Ascending aorta (tissue), 2 donors: ENCODE measurements at places on chromosomes 7 and 10. TPM values are rescaled to one million over a fixed set of nuclear protein-coding genes. Genes with fewer than 3 reads are reported as not detected.

DNA sequence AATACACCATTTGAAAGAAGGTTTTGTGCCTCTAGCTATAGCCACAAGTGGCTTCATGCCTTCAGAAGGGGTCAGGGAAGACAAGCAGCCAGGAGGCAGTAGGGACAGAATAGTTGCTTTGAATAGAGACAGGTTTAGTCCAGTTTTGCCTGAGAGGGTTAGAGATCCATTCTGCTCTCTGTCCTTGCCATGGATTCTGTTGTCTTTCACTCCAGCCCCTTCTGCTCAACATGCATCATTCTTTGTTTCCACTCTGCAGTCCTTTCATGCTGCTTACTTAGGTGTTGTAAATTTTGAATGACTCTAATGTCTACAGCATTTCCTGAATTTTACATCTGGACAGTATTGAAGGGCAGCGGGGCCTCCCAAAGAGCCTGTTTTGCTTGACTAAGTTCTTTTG lies 60.3 kb downstream of the CNTNAP2 start:
- DNase-seq, result no peak
- no peaks in the 10 kb centered on the region for H3K36me3 ChIP-seq
- no peaks in the 10 kb centered on the region for H3K27me3 ChIP-seq

DNA sequence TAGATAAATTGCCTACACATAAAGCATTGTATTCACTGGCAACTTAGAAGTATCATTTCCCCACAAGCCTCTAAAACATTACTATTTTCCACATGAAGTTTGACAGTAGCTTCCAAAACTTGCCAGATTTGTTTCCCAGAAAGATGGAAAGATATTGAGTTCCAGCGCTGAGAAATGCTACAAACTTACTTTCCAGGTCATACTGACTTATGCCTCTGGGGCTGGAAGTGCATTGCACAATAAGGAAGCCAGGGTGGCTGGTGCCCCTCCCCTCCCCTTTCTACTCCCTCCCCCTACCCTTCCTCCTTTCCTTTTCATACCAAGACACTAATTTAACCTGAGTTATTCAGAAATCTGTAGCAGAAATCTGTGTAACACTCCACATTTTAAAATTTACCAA lies 212.6 kb downstream of the WDR37 start:
- H3K36me3 ChIP-seq, result no peaks in the 10 kb centered on the region

The TAS2R3 gene
- 6.6 TPM for total RNA-seq

- H3K4me3 ChIP-seq, result peak overlapping the region; percentile 61
- H3K4me1 ChIP-seq, result no peaks in the 10 kb centered on the region
These were observed 5.8 kb downstream of the UNC5B start for GRCh38 chr10:71218046-71218650.

The SLC26A5 gene
- total RNA-seq, result not detected

DNA sequence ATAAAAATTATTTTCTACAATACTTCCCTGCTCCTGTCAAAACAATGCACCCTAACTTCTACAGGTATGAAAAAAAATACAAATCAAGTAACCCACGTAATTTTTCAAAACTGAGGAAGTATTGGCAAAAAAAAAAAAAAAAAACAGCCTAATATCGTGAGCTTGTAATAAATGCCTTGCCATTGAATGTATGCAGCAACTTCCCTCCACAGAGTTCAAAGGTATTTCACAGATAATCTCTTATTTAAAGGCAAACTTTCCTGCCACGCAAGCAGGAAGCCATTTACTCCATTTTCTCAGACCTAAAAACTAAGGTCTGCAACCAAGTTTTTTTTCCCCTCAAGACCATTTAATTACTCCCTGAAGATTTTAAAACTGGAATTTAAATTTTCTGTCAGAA lies 642 bp upstream of the AGR2 start:
- no peak for DNase-seq
- no peak overlapping the region for H3K27ac ChIP-seq
- no peaks in the 10 kb centered on the region for H3K4me1 ChIP-seq
- H3K4me3 ChIP-seq, result no peak overlapping the region
- H3K36me3 ChIP-seq, result no peaks in the 10 kb centered on the region
- H3K27me3 ChIP-seq, result no peaks in the 10 kb centered on the region

The OR13A1 gene
- not detected for total RNA-seq

GRCh38 chr7:4769761-4770160 lies 5.7 kb upstream of the AP5Z1 start:
- H3K4me1 ChIP-seq, result peaks cover 2% of the 10 kb centered on the region
- no peaks in the 10 kb centered on the region for H3K27me3 ChIP-seq
- DNase-seq, result no peak
- H3K36me3 ChIP-seq, result peaks cover 29% of the 10 kb centered on the region
- no peak overlapping the region for H3K4me3 ChIP-seq
- no peak overlapping the region for H3K27ac ChIP-seq

- H3K27me3 ChIP-seq, result no peaks in the 10 kb centered on the region
- no peak for DNase-seq
- H3K4me3 ChIP-seq, result no peak overlapping the region
These were observed 51.4 kb downstream of the ITGB1 start for GRCh38 chr10:32906595-32906994.

DNA sequence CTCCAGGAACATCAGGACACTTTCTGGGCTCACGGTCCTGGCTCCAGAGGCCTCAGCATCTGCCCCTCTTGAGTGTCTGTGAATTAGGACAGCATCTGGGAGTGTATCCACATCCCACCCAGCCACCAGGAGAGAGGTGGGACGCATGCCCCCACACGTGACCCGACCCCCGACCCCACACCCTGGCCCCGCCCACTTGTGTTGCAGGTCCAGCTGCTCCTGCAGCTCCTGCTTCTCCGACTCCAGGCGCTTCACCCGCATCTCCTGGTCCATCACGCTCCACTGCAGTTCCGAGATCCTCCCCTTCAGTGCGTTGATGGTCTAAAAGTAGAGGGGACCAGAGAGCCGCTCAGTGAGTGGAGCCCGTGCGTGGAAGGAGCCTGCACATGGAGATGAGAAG lies 13.6 kb downstream of the MAD1L1 start:
- H3K4me3 ChIP-seq, result no peak overlapping the region
- no peaks in the 10 kb centered on the region for H3K4me1 ChIP-seq
- no peaks in the 10 kb centered on the region for H3K27me3 ChIP-seq
- peaks cover 48% of the 10 kb centered on the region for H3K36me3 ChIP-seq
- DNase-seq, result no peak

DNA sequence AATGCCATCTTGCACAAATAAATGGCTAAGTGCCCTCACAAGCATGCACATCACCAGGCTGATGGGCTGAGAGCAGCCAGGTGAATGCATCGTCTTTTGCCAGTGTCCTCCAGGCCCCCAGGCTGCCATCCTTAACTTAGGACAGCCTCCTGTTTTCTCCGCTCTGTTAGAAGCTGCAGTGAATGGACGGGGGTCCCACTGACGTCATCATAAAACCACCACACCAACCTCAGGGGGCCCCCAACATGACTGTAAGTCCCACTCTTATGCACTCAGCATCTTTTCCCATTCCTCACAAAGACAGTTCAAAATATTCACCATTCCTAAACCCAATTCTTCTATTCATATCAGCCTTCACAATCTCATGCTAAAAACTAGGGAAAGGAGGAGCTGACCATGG lies 34.4 kb downstream of the GLI3 start:
- H3K27ac ChIP-seq, result no peak overlapping the region
- no peak for DNase-seq
- no peak overlapping the region for H3K4me3 ChIP-seq
- no peaks in the 10 kb centered on the region for H3K4me1 ChIP-seq

The SPDYE1 gene
- total RNA-seq, result not detected

GRCh38 chr7:95391761-95392160 lies 4.4 kb downstream of the PON3 start:
- H3K27me3 ChIP-seq, result no peaks in the 10 kb centered on the region
- H3K27ac ChIP-seq, result no peak overlapping the region
- no peaks in the 10 kb centered on the region for H3K4me1 ChIP-seq

GRCh38 chr7:64687249-64687648 lies 21.3 kb downstream of the ZNF107 start:
- H3K36me3 ChIP-seq, result peaks cover 44% of the 10 kb centered on the region
- DNase-seq, result no peak
- no peaks in the 10 kb centered on the region for H3K27me3 ChIP-seq

The GCK gene
- total RNA-seq, result 2.7 TPM

- H3K27me3 ChIP-seq, result no peaks in the 10 kb centered on the region
- H3K27ac ChIP-seq, result no peak overlapping the region
- H3K36me3 ChIP-seq, result no peaks in the 10 kb centered on the region
These were observed 86.9 kb upstream of the MTPN start for GRCh38 chr7:136064081-136064480.

- H3K4me1 ChIP-seq, result no peaks in the 10 kb centered on the region
- no peaks in the 10 kb centered on the region for H3K36me3 ChIP-seq
- DNase-seq, result no peak
- H3K4me3 ChIP-seq, result no peak overlapping the region
- no peaks in the 10 kb centered on the region for H3K27me3 ChIP-seq
These were observed 45.4 kb upstream of the PNLIPRP3 start for GRCh38 chr10:116382290-116382689.

The ASIC3 gene
- not detected for total RNA-seq

DNA sequence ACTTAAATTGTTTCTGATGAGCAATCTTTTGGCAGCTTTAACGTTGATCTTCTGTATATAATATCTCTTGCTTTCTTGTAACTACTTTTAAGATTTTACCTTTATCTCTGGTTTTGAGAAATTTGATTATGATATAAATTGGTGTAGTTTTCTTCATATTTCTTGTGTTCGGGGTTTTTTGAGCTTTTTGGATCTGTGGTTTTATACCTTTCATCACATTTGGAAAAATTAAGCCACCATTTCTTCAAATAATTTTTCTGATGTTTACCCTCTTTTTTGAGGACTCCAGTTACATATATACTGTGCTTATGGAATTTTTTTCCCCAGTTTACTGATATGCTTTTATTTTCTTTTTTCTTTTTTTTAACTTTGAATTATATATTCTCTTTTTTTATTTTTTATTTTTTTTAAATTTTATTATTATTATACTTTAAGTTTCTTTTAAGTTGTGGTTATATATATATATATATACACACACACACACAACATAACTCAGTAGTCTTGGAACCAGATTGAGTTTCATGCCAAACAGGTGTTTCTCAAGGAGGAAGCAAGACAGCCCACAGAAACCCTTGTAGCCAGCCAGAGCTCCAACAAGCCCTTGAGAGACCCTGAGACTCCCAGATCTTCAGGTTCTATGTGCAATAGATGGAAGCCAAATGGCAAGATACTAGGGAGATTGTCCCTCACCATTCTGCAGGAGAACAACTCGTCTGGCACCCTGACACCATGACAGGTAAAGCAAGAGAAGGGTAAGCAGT lies 27.5 kb upstream of the NME8 start:
- no peaks in the 10 kb centered on the region for H3K4me1 ChIP-seq
- DNase-seq, result no peak
- H3K27me3 ChIP-seq, result no peaks in the 10 kb centered on the region
- no peak overlapping the region for H3K4me3 ChIP-seq
- H3K36me3 ChIP-seq, result no peaks in the 10 kb centered on the region
- no peak overlapping the region for H3K27ac ChIP-seq

The CPA5 gene
- not detected for total RNA-seq

GRCh38 chr10:88908194-88908593 lies 28.1 kb downstream of the STAMBPL1 start:
- no peaks in the 10 kb centered on the region for H3K36me3 ChIP-seq
- no peak overlapping the region for H3K27ac ChIP-seq
- no peaks in the 10 kb centered on the region for H3K27me3 ChIP-seq
- DNase-seq, result no peak

- H3K4me3 ChIP-seq, result no peak overlapping the region
- no peaks in the 10 kb centered on the region for H3K4me1 ChIP-seq
- H3K27ac ChIP-seq, result no peak overlapping the region
- no peak for DNase-seq
- no peaks in the 10 kb centered on the region for H3K36me3 ChIP-seq
These were observed 113.5 kb downstream of the HTR5A start for GRCh38 chr7:155183655-155184054.

The LFNG gene
- 102 TPM for total RNA-seq

DNA sequence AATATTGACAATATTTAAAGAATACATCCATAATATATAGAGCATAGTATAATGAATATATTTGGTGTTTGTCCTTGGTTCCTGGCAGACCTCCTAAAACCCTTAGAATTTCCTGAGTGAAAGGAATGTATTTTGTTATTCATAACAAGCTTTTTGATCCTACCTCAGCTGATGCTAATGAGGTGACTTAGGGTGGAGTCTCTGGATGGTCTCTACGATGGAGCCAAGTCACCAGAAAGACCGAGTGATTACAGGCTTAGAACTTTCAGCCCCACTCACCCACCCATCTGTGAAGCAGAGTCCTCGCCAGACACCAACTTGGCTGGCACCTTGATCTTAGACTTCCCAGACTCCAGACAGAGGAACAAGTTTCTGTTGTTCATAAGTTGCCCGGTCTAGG lies 35.9 kb downstream of the UPF2 start:
- H3K27ac ChIP-seq, result no peak overlapping the region
- H3K36me3 ChIP-seq, result peaks cover 68% of the 10 kb centered on the region
- H3K4me3 ChIP-seq, result no peak overlapping the region
- H3K4me1 ChIP-seq, result no peaks in the 10 kb centered on the region

GRCh38 chr7:150446288-150446938 lies 4.0 kb upstream of the GIMAP8 start:
- DNase-seq, result no peak
- no peak overlapping the region for H3K27ac ChIP-seq
- no peaks in the 10 kb centered on the region for H3K27me3 ChIP-seq
- H3K4me3 ChIP-seq, result no peak overlapping the region
- no peaks in the 10 kb centered on the region for H3K36me3 ChIP-seq

DNA sequence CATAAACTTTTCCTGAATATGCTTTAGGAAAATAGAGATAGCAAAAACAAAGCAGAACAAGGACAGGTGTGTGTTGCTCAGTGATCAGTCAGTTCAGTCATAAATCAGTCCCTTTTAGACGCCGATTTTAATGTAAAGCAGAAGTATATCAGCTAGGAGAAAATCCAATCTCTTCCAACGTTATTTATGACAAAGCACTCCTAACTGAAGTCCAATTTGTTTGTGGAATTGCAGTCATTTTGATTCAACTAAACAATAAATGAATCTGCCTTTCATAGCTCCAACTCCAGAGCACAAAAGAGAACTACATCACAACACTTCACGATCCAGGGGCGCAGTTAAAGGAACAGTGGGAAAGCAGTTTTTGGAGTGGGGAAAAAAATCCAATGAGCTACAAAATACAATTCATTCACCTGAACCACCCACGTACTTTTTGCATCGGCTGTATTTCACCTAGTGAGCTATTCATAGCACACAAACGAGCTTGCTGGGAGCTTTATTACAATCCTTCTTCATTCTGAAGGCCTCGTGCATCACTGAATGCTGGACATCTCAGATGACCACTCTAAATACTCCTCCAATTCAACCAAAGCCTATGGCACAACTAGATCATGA lies 151.3 kb downstream of the LRRN3 start:
- H3K36me3 ChIP-seq, result no peaks in the 10 kb centered on the region
- no peaks in the 10 kb centered on the region for H3K4me1 ChIP-seq
- H3K27me3 ChIP-seq, result no peaks in the 10 kb centered on the region
- no peak overlapping the region for H3K27ac ChIP-seq
- no peak for DNase-seq
- no peak overlapping the region for H3K4me3 ChIP-seq

DNA sequence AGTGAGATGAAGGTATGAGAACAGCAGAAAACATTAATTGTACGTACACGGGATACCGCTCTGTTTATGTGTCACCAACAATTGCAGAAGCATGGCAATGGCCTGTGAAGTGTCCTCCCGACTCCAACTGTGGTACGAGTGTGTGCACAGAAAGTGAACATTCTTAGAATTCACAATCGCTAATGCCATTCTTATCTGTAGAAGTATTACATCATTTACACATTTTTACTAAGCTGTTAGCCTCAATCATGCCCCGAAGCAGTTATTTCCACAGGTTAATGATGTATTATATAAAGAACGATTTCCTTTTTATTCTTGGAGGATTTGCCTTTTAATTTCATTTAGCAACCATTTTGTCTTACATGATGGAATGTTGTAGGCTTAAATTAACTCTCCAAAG lies 103.4 kb downstream of the EVX1 start:
- H3K4me3 ChIP-seq, result no peak overlapping the region
- no peaks in the 10 kb centered on the region for H3K36me3 ChIP-seq
- no peak for DNase-seq
- no peak overlapping the region for H3K27ac ChIP-seq
